ENCODE measurements at places on chromosomes 3 and 15. TPM values are rescaled to one million over a fixed set of nuclear protein-coding genes. Genes with fewer than 3 reads are reported as not detected.

The KNG1 gene
- total RNA-seq, result not detected

The ROPN1 gene
- not detected for total RNA-seq

The NBEAL2 gene
- 45.8 TPM for total RNA-seq

The ACTRT3 gene
- total RNA-seq, result 2.1 TPM

The ITIH1 gene
- total RNA-seq, result not detected

The TM4SF1 gene
- 213 TPM for total RNA-seq

The OR5K2 gene
- not detected for total RNA-seq

The FBXO40 gene
- not detected for total RNA-seq

The NANOGP8 gene
- total RNA-seq, result 1.2 TPM

The APOD gene
- 301 TPM for total RNA-seq

The GNL3 gene
- total RNA-seq, result 70.3 TPM

The GOLGA6L7 gene
- not detected for total RNA-seq

The LMAN1L gene
- not detected for total RNA-seq

The TMEM212 gene
- total RNA-seq, result not detected

The CCR5 gene
- total RNA-seq, result 4.1 TPM

The SETMAR gene
- total RNA-seq, result 23.4 TPM

The EXOG gene
- total RNA-seq, result 17.2 TPM

The XCR1 gene
- total RNA-seq, result 0.63 TPM

The CCR9 gene
- total RNA-seq, result not detected

DNA sequence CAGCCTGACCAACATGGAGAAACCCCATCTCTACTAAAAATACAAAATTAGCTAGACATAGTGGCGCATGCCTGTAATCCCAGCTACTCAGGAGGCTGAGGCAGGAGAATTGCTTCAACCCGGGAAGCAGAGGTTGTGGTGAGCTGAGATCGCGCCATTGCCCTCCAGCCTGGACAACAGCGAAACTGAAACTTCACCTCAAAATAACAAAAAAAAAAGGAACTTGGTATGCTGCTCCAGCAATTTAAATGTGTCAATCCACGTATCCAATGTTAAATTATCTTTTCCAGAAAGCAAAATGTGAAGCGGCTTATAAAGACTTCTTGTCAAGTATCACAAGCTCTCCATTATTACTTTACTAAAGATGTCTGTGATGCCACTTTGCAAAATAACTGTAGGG lies 9.9 kb upstream of the ARIH1 start:
- DNase-seq, result no peak

DNA sequence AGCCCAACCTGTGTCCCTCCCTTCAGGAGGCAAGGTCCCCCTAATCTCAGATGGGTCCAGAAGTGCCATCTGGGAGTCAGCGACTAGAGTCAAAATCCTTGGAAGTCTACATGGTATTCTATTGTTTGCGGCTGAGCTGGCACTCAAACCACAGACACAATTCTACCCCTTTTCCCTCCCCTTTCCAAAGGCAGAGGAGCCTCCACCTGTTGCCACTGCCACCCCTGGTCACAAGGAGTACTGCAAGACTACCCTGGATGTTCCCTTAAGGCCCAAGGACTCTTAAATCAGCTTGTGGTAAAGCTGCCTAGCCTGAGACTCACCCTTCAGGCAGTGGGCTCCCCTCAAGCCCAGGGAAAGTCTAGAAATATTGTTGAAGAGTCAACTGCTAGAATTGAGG lies 4.3 kb upstream of the OR5H6 start:
- DNase-seq, result no peak

DNA sequence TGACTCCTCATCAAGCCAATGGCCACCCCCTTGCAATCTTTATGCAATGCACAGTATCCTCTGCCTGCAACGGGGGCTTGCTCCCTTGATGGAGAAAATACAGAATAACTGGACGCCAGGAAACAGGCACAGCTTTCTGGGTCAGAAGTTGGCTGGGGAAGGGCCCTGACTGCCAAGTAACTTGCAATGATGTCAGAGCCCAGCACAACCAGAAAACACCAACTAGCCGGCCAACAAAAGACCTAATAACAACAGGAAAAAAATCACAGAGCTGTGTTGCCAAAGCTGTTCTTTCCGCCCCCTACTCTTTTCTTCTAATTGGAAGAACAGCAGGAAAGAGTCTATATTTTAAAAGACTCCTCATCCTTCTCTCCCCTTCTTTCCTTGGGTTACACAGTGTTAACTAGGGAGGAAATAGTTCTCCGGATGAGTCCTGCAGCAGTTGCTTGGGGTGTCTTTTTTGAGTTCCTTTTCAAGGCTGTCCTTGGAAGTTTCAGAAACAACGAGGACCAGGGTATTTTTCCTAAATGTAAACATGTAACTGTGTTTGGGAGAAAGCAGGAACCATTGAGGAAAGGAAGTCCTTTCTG lies 1.4 kb upstream of the SEMA6D start:
- no peak for DNase-seq

- peak; percentile 86 for DNase-seq
These were observed 692 bp downstream of the STT3B start for GRCh38 chr3:31533169-31534064.

DNA sequence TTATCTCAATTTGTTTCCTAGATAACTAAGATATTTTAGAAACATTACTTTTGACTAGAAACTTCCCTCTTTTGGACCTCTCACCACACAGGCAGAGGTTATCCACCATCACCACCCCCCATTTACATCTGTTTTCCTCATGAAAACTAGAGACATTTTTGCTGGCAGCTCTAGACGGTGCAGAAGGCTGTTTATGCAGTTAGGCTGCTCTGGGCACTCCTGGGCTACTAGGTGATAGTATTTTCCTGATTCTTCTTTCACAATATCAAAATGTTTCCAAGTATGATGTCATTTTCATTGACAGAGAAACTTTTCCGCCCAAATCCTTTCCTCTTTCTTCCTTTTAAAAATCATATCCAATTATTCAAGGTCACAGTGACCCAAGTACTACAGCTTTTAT lies 67.1 kb downstream of the PLOD2 start:
- no peak for DNase-seq

DNA sequence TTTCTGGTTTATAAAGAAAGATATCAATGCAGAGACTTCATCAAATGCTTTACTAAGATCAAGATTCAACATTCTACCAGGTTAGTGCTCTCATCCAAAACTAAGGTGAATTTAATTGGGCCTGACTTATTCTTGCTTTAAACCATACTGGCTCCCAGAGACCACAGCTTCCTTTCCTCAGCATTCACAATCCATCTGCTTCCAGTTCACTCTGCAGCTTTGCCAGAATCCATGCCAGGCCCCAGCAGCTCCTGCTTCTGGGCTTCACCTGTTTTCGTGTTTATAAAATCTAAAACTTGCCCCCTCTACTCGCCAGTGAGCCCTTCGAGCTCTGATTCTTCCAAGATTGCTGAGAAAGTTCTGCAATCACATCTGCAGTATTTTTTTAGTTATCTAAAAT lies 2.3 kb downstream of the CPB1 start:
- no peak for DNase-seq

- DNase-seq, result no peak
These were observed 341.7 kb upstream of the UBE2E2 start for GRCh38 chr3:22861426-22861825.

DNA sequence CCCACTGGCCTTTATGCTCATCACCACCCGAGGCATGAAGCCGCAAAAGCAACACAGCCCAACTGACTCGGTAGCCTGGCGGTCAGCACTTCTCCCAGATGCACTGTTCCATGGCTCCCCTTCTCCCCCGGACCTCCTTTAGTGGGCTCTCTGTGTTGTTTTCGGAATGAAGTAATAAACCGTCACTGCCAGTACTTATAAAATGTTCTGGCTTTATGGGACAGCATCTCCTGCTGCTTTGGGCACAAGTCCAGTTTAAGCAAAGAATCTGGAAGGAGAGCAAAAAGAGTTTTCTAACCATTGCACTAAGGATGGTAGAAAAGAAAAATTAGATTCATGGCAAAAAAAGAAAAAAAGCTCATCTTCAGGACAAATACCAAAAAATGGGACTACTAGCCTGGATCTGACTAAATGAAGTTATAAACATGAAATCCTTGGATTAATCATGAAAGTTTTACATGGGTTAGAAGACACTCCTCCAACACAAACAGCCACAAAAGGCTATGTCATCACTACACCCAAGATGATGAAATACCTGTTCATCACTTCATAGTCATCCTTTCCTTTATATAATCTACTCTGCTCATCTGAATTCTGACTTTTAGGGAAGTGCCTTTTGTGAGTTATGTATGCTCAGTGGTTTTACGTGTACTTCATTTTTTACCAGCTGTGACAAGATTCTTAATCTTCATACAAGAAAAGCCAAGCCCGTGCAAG lies 89.5 kb upstream of the UBE2E2 start:
- no peak for DNase-seq

GRCh38 chr15:61097852-61098251 lies 131.2 kb downstream of the RORA start:
- no peak for DNase-seq

DNA sequence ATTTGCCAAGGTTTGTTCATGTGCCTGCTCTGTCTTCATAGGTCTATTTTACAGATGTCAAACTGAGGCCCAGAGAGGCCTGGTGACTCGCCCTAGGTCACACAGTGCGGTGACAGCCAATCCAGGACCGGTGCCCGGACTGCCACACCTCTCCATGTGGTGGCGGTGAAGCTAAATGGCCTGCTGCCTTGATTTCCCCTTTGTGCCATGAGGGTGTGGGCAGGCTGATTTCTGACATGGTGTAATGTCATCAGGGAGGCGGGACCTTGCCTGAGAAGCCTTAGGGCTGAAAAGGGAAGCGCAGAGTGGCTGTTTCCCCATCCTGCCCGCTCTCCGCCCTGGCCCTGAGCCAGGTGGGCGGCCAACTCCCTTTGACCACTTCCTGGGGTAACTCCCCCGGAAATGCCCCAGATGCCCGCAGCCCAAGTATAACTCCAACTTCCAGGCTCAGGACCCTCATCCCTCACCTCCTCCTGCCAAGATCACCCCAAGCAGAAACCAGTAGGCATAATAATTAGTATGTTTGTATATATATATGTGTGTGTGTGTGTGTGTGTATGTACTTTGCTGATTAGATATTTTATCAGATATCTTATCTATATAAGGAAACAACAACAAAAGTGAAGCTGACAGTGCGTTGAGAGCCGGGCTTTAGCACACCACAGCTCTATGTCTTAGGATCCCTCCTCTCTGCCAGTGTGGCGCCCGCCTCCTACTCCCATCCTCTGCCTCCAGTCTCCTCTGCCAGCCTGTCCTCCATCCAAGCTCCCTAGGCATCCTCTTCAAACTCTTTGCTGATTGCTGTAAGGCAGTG lies 63.9 kb downstream of the IQSEC1 start:
- DNase-seq, result peak; percentile 88

- peak; percentile 98 for DNase-seq
These were observed at the start of gene ARID3B for GRCh38 chr15:74540761-74541493. Gene ARID3B (plus strand): TSS chr15:74541220. CDS start chr15:74543937, 2,717 bp downstream.

GRCh38 chr3:3196148-3196861 lies 16.8 kb upstream of the CRBN start:
- DNase-seq, result no peak

DNA sequence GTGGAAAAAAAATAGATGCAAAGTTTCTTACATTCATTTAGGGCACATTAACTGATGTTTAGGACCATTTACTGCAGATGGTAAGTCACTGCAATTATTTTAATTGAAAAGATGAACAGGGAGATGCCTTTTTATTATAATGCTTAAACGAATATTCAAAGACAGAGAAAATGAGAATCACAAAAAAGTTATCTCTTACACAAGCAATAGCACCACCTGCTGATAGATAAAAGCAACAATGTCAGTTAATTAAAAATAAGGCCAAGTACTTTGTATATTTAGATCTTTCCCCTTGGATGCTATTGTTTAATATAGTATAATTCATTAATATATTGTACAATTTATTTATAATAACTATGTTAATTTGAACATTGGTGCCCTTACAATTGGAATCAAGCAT lies 55.9 kb downstream of the IFT80 start:
- no peak for DNase-seq

DNA sequence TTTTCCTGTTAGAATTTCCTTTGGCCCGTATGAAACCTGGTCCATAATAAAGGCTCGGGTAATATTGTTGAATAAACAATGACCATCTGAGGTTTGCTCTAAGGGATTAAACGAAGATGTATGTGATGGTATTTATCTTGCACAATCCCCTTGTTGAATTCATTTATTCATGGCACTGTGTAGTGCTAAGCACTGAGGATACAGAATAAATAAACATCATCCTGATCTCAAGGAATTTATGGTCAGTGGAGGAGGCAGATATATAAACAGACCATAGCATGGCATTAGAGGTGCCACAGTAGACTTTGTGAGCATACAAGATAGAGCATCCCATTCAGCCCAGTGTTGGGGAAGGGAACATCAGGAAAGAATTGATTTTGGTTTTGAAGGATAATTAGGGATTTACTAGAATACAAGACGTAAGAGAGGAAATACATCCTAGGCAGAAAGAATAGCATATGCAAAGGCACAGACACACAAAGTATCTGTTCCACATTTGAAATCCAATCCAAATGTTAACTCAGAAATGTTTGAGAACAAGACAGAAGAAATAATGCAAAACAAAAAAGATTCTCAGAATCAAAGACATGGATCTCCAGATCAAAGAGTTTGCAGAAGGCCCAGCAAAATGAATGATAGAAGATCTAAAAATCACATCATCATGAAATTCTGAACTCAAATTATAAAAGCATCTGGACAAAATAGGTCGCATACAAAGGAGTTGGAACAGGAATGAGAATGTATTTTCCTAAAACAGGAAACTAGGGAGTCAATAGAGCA lies 5.4 kb upstream of the IGF2BP2 start:
- DNase-seq, result no peak

DNA sequence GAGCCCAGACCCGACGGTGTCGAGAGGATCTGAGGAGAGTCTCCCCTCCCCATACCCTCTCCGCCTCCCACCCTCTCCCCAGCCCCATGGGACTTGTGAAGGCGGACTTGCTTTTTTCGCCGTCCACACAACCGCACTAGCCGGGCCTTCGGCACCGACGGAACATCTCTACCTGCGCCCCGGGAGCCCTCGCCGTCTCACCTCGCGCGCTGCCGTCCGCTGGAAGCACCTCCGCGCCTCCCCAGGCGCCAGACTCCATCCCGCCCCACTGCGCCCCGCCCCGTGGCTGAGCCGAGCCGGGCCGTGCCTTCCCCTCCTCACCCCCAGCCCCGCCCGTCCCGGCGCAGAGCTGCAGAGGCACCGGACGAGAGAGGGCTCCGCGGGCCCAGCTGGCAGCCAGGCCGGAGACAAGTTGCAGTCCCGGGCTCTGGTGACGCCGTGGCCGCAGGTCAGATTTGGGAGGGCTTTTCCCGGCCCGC lies at the start of the genes DUOX1 and DUOXA1:
Gene DUOX1 (plus strand): TSS at position 344 of the 479 bp plus-strand sequence. CDS start 1,973 bp downstream, outside the sequence.
Gene DUOXA1 (minus strand): TSS at position 229 of the 479 bp plus-strand sequence. CDS start 6,865 bp downstream, outside the sequence.
- no peak for DNase-seq

- no peak for DNase-seq
These were observed 28.6 kb downstream of the GALNT15 start for GRCh38 chr3:16203031-16203430.

DNA sequence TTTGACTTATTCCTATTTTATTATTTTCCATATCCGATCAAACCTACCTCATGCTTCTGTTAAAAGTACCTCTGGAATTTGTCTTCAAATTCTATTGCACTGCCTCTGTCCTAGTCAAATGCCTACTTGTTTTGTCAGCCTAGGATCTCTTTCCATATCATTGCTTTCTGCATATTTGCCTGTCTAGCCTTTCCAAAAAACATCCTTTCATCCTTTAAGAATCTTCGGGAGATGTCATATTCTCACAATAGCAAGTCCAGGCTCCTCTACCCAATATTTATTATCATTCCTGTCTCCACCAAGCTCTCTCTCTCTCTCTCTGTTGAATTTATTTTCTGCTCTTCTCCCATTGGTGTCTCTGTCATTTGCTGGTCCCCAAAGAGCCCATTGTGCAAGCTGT lies 80.1 kb downstream of the LRRC28 start:
- no peak for DNase-seq

- DNase-seq, result no peak
These were observed 152.2 kb upstream of the MEIS2 start for GRCh38 chr15:37252530-37252929.
